ENCODE measurements at places on chromosomes 7 and 10.

DNA sequence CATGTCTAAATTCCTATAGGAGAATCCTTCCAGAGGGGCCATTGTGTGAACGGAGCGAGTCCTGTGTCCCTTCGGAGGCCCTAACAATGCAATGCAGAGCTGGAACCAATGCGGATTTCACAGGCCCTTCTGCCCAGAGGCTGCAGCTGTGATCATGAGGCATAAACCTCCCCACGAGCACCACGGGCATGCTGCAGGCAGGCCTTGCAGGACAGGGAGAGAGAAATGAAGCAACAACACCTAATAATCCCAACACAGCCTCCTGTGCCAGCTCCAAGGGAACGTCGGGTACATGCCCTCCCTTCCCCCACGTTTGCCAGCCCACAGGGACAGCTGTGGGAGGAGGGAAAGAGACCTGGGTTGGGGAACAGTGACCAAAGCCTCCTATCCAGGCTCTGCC lies 74.4 kb downstream of the TNS3 start:
- no peak for DNase-seq

DNA sequence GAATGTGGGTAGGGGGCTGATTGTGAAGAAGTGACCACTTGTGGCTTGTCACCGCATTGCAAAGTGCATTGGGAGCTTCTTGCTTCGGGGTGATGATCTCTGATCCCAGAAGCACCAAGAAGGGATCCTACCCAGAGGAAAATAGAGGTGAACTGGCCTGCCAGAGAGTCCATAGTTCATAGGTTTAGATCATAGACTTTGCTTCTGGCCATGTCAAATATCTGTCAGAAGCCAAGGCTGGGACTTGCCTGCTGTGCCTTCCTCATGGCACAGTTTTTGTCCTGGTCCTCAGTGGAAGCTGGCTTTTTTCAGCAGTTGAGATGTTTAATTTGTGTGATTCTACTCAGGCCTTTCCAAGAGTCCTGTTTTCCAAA lies 1.1 kb downstream of the ZSWIM8 start:
- no peak for DNase-seq

- no peak for DNase-seq
Measured at GRCh38 chr10:13340068-13340467, 8.0 kb downstream of the SEPHS1 start.

GRCh38 chr10:79425074-79425532 lies 20.3 kb downstream of the ZCCHC24 start:
- DNase-seq: no peak

- DNase-seq: no peak
Measured at GRCh38 chr10:19892270-19892669, 76.0 kb downstream of the PLXDC2 start.

- DNase-seq: no peak
Measured at GRCh38 chr10:110388687-110389052, 84.0 kb upstream of the SMNDC1 start.
